IPS-NIHi11 (cell line): ENCODE measurements at places on chromosomes 7 and 10.
A peak's percentile ranks its signal among the peaks of the same experiment; 100 is the strongest.

GRCh38 chr10:123570898-123571515 is 95.1 kb upstream of the GPR26 start:
- DNase-seq: no peak

GRCh38 chr7:130899638-130900401 is 165.8 kb upstream of the KLF14 start:
- DNase-seq: no peak

- DNase-seq: no peak
Measured at GRCh38 chr7:98974205-98974604, 95.9 kb downstream of the TRRAP start.

DNA sequence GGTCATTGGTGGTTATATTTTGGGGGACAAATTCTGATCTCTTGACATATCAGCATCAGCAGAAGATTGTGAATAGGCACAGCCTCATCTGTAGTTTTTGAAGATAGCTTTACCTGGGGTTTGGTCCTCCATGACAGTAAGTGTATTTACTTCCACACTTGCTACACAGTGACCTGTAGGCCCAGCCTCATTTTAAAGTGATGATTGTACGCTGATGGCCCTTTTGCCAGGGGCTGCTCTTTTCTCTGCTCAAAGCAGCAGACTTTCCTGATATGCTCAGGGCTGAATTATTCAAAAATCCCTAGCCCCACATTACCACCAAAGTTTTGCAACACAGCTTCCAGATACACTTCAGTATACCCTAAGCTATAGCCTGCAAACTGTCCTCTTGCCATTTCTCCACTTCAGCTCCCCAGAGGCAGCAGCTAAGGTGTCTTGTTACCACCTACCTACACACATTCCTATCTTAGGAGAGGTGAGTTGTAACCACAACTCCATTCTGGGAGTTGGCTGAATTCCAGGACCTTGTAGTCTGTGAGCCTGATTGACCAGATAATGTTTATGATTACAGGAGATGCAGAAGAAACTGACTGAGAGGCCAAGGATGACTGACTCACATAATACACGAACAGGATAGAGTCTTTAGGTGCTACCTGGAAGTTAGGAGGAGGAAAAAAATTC is 6.0 kb downstream of the ASB4 start:
- peak; percentile 74 for DNase-seq

- DNase-seq: no peak
Measured at GRCh38 chr7:36281945-36282717, 107.5 kb upstream of the ANLN start.

DNA sequence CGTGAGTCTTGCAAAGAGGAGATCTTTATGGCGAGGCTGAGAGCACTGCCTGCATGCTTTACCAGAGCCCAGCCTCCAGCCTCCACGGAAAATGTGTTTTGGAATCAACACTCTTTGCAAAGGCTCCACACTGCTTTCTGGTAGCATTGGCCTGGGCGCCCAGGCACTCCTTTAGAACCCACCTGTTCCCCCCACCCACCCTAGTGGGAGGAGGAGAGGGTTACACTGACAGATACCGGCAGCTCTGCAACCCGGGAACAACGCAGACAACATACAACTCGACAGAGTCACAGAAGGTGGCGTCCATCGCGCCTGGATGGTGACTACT is 5.5 kb upstream of the MNX1 start:
- no peak for DNase-seq

DNA sequence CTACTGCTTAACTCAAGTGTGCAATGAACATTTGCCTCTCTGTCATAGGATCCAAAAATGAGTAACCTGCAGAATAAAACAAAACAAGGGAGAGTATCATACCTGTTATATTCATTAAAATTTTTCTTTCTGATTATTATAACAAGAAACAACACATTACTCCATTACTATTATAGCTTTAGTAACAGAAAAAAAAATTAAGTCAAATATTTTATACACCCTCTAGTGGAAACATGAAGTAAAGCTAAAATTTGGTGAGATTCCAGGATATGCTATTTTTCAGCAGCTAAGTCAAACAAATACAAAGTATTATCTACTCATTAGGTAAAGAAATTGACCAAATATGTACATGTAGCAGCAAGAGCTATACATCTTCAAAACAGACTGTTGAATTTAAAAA is 56.3 kb downstream of the PDZD8 start:
- DNase-seq: no peak

- no peak for DNase-seq
Measured at GRCh38 chr10:6394084-6394483, 186.0 kb downstream of the PRKCQ start.

DNA sequence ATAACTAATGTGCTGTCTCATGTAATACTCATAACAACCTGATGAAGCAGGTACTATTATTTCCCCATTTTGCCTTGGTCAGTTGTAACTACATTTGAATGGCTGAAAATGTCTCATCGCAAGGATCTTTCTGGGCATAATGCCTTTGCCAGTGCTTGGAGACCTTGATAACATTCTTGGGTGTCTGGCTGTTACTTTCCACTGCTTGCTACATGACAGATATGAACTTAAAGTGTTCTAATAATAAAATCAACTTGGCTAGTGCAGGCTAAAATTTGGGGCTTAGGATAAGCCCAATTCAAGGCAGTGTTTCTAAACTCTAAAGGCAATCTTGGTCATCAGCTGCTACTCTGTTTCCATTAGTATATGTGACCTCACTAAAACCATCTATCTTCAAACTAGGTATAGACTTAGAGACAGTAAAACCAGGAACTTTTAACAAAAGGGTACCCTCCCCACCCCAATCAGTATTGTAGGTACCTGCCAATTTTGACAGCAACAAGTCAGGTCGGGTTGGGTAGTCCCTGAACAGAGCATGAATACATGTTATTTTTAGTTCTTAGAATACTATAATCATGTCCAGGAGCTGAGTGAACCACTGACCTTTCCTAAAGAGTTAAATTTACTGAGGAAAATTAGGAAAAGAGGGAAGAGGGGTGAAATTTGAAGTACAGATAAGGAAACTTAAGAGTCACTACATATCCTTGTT is 68.2 kb upstream of the AHR start:
- DNase-seq: no peak

DNA sequence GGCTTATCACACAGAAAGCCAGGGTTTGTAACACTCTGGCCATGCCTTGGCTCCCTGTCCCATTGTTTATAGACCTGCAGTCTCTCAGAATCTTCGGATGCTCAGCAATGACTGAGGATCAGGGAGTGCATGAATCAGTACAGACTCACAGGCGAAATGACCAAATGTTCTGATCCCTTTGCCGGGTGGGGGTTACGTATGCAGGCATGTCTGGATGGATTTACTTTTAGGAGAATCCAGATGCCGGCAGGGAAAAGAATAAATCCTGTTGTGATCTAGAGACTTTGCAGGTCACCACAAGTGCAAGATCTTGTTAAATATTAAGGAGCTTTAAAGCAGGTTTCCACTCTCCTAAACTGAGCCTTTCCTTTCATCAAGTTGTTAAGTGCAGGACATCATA is 149.5 kb downstream of the SFMBT2 start:
- no peak for DNase-seq

GRCh38 chr10:60444494-60445064 is 54.9 kb upstream of the ANK3 start:
- DNase-seq: no peak

- no peak for DNase-seq
Measured at GRCh38 chr7:26950889-26951288, 86.5 kb upstream of the SKAP2 start.

GRCh38 chr7:5428478-5429252 is 5.0 kb upstream of the TNRC18 start:
- peak; percentile 13 for DNase-seq

GRCh38 chr10:109784236-109784635 is 139.1 kb downstream of the XPNPEP1 start:
- DNase-seq: no peak

DNA sequence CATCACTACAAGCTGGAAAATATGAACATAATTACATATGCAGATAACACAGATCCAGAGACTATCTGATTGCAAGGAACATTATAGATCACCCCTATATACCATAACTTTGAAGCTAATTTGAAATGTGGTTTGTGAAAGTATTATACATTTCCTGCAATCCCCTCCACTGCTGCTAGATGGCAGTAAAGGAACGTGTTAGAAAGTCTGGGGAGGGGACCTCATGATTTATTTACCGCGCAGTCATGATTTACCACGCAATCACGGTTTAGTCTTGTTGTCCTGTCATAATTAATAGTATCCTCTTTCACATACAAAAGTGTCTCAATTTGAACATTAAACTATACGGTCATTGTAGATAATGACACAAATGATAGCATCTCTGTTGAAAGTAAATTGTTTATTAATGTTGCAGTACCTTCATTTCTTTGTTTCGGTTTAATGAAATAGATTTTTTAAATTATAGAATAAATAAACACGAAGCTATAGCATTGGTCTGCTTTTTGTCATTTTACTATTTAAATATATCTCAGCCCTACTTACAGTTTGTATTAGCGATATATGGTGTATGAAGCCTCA is 145.3 kb upstream of the PRSS1 start:
- DNase-seq: peak; percentile 74

- no peak for DNase-seq
Measured at GRCh38 chr7:70097645-70098044, 499.4 kb downstream of the AUTS2 start.

GRCh38 chr7:26724795-26725194 is 139.6 kb downstream of the SKAP2 start:
- DNase-seq: no peak

- DNase-seq: no peak
Measured at GRCh38 chr10:83750604-83751003, 388.7 kb upstream of the GHITM start.

DNA sequence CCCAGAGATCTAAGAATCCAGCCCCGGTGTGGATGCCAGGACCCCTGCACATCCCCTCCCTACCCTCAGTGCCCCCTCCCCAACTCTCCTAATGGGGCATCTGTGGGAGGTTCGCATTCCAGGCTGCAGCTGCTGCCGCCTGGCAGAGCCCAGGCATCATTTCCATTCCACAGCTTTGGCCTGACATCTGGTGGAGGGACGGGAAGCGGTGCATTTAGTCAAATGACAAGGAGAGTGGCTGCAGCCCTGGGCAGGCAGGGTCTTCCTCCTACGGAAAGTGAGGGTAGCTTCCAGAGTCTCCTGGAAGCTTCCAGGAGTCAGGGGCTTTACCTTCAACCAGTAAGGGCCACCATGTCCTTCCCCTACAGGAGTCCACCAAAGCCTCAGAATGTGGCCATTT is 30.8 kb downstream of the PRLHR start:
- peak; percentile 76 for DNase-seq

- DNase-seq: no peak
Measured at GRCh38 chr7:112160130-112160770, 45.9 kb downstream of the DOCK4 start.

DNA sequence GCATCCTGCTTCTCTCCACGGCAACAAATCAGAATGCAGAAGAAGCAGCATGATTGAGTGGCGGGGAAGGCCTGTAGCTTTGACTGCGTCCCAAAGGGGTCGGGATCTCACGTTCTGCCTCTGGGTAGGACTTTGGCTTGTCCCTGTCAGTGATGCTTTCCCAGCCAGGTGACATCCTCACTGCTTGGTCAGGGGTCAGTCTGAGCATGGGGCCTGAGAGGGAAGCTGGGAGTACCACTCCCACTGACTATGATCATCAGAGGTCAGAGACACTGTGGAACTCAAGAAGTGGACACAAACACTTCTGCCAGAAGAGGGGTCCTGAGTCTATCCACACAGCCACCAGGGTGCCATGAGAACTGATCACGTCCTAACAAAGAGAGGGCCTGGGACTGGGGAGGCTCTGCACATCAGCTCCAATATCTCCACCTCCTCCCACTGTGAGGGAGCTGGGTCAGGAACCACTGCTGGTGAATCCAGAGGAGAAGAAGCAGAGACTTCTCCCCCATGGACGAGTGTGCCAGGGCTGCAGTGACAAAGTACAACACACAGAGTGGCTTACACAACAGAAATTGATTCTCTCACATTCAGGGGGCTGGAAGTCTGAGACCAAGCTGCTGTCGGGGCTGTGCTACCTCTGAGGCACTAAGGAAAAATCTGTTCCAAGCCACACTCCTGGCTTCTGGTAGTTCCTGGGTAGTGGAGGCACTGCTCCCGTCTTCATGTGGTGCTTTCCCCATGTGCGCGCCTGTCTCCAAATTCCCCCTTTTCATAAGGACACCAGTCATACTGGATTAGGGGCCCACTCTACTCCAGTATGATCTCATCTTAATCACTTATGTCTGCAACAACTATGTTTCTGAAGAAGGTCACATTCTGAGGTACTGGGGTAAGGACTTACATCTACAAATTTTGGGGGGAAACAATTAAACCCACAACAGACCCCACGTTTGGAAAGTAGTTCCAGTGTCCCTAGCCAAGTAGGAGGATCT is 131.1 kb downstream of the CYP26A1 start:
- no peak for DNase-seq

DNA sequence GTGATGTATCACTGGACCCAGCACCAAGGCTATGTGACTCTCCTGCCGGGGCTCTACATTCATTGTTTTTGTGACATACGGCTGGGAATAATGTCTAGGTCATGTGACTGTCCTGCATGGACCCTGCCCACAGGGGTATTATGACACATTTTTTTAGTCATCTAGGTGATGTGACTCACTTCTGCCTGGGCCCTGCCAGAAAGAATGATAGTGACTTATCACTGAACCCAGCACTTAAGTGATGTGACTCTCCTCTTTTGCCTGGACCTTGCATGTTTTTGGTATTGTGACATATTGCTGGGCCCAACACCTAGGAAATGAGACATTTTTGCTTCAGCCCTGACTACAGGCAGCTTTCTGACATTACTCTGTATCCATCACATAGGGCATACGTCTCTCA is 51.1 kb upstream of the ZNF107 start:
- no peak for DNase-seq

GRCh38 chr7:95630702-95631458 is 34.6 kb upstream of the PDK4 start:
- DNase-seq: no peak

GRCh38 chr7:36777062-36777461 is 52.8 kb upstream of the AOAH start:
- no peak for DNase-seq

- DNase-seq: no peak
Measured at GRCh38 chr10:78567680-78568455, 500.9 kb upstream of the ZMIZ1 start.

- no peak for DNase-seq
Measured at GRCh38 chr10:62820586-62820985, 4.4 kb upstream of the EGR2 start.

- DNase-seq: no peak
Measured at GRCh38 chr7:132933072-132933458, 148.8 kb downstream of the CHCHD3 start.

- no peak for DNase-seq
Measured at GRCh38 chr10:120115959-120116358, 223.4 kb downstream of the SEC23IP start.

DNA sequence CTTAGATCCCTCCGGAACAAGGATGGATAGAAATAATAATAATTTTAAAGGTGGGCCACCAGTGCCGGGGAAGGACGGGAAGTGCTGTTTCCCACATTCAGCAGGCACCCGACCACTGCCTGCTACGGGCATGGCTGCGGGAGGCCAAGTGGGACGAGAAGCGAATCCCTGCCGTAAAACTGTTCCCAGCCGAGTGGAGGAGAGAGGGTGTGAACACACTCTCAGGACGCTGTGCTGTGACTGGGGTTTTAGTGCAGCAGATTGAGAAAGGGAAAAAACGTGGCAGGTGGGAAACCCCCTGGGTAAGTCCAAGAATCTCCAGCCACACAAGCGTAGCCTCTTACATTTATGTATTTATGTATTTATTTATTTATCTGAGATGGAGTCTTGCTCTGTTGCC is 158.8 kb downstream of the DNAJB6 start:
- DNase-seq: no peak
